Type B pancreatic cell (in vitro differentiated cells): ENCODE measurements at places on chromosomes 1 and 21. TPM values are rescaled to one million over a fixed set of nuclear protein-coding genes. Genes with fewer than 3 reads are reported as not detected.

PPIAL4G gene
- not detected in 2 replicates for total RNA-seq

S100A2 gene
- 0.75 and 2.4 TPM in 2 replicates for total RNA-seq

DNA sequence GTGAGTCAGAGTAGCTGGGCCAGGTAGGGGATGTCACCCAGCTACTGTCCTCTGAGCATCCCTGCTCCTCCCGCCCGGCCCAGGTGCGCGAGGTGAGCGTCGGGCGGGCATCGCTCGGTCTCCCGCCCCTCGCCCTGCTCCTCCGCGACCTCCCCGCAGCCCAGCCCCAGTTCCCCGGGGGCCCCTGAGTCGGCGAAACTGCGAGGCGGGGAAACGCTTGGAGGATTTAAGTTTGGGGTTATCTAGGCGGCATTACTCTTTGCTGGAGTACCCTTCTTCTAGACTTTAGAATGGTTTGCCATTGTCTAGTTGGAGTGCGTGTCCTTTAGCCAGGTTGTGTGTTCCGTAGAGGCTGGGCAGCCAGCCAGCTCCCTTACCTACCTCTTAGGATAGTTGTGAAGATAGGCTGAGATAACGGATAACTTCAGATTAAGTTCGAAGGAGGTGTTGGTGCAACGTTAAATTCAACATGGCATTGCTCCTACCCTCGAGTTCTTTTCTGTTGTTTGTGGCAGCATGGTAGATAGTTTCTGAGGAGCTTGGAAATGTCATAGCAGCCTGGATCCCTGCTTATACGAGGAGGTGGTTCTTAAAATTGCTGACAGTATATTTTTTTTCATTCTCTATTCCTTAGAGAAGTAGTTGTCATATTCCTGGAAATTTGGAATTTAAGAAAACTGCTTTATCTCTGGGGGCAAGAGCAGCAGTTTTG lies 697 bp downstream of the AGO3 start:
- DNase-seq = no peak

DNA sequence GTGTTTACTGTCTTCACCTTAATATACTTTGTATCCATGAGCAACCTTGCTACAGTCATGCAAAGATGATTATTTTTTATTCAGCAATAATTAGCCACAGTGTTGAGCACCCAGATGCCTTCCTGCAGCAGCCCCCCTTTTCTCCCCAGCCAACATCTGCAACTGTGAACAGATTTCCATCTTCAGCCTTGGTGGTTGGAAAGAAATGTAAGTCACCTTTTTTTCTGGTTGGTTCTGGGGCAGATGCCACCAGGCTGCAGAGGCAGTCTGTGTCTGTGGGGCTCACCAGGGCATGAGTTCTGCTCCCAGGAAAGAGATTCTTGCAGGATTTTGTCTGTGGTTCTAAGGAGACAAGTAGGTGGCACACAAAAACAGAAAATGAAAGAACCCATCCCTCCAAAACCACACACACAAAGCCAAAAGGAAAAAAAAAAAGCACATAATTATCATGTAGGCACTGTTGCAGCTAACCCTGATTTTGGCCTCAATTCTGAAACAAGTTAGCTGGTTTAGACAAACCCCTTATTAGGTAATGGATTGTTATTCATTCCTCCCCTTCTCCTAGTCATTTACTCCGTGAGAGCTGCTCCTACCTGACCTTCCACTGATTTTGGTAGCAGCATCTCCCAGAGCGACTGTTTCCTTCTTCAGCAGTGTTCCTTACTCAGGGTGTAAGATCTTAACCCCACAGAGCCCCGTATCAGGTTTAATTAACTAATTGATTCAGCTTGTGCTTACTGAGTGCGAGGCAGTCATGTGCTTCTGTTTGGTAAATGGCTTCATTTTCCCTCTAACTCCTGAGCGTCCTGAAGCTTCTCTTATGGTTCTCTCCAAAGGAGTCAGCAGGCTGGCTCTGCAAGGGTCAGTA lies 36.5 kb downstream of the GALNT2 start:
- no peak for DNase-seq

DNA sequence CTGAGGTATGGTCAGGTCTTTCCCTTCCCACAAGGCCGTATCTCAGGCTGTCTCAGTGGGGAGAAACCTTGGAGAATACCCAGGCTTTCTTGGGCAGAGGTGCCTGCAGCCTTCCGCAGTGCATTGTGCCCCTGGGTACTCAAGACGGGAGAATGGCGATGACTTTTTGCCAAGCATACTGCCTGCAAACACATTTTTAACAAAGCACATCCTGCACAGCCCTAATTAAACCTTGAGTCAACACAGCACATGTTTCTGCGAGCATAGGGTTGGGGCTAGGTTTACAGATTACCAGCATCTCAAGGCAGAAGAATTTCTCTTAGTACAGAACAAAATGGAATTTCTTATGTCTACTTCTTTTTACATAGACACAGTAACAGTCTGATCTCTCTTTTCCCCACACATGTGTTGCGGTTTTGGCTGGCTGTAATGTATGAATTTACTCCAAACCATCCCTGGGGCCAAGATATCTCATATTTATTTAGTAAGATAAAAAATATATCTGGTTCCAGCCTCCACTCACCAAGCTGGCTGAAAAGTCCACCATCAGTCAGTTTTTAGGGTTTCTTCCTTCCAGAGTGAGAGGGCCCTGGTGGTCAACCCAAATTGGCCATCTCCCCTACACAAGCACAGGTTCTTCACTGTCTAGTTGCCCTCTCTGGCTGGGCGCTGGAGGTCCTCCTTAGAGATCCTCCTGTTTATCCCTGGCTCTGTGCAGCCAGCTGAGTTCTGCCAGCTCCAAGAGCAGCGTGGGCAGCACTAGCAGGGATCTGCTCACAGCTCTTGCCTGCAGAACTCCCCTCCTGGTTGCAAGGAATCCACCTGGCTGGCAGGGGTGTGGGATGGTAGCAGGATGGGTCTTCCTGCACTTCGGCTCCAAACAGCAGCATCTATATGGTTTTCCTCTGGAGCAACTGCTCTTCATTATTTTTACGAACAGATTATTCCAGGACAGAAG lies 2.6 kb downstream of the FAAH start:
- DNase-seq = no peak

GRCh38 chr1:192436441-192437078 lies 119.8 kb downstream of the RGS21 start:
- no peak for DNase-seq

- DNase-seq = no peak
These were observed 152.2 kb upstream of the RUNX1 start for GRCh38 chr21:35201288-35201687.
